ENCODE measurements at places on chromosomes 5 and 9.
A peak's percentile ranks its signal among the peaks of the same experiment; 100 is the strongest.

DNA sequence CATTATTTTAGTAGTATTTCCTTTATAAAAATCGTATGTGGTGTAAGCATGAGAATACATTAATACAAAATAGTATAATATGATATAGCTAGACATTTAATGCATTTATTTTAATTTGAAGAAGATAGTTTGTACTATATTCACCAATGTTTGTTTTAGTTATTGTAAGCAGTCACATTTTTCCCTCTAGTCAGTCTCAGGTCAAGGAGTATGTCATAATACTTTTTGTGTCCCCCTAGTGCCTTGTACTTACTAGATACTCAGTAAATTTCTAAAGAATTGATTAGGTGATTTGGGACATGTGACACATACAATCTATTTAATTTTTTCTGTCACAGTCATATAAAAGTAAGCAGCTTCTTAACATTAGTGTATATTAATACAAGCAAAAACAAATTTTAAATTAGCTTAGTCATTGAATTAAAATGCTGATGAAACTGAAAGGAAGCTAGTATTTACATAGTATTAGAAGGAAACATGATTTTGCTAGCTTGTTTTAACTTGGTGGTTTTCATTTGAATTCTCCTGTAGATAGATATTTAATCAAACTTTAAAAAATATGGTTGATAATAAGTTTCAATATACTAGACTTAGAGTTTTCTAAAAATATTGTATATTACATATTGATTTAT, 242.2 kb downstream of the FER start:
- DNase-seq: no peak

DNA sequence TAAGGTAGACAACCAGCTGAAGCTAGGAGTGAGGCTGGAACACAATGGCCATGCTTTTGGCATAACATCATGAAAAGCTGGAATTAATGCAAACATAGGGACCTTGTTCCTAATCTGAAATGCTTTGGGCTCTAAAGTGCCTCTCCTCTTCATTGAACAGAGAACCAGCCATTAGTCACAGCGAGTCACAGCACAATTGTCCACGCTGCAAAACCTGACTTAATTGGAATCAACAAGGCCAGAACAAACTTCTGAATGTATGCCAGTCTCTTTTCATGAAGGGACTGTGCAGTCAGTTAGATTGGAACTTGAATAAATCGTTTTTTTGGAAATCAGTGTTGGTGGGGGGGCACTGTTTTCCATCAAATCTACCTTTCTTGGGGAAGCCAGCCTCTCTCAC, 96.5 kb downstream of the JAKMIP2 start:
- DNase-seq: no peak

DNA sequence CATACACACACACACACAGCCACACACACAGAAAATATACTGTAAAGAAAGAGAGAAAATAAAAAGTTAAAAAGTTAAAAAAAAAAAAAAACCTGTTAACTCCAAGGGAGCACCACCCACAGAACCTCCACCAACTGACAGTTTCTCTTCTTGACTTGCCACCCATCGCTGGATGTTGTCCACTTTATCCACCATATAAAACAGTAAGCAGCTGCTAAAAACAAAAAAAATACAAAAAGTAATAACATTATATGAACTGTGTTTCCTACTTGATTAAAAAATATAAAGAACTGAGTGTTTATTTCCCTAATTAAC, 1.2 kb downstream of the PURA start:
- no peak for DNase-seq

DNA sequence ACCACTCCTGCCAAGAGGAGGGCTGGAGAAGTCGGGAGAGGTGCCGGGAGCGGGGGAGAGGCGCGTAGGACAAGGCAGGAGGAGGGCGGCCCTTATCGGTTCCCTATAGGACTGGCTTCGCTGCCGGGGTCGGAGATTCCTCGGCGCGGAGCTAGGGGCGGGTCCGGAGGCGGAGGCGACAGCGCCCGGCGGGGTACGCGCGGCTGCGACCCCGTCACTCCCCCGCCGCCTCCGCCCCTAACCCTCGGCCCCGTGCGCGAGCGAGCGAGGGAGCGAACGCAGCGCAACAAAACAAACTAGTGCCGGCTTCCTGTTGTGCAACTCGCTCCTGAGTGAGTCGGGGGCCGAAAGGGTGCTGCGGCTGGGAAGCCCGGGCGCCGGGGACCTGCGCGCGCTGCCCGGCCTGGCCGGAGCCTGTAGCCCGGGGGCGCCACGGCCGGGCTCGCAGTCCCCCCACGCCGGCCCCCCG, 2.0 kb downstream of the GLIS3 start:
- peak; percentile 51 for DNase-seq

DNA sequence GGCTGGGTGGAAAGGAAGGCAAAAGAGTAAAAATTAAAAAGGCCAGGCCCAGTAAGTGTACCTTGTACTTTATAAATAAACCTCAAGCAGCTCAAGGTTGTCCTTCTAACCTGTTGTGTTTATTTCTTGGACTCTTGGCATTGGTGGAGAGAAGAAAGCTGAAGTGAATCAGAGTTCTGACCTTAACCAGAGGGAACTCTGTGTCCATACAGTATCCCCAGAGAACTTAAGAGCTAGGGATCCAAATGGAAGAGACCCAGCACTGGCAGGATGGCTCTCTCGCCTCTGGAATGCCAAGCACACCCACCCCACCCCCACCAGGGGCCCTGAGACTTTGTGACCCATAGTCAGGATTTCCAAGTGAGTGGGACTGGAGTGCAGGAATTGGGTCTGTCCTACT, 14.2 kb downstream of the NUDT2 start:
- DNase-seq: no peak

- DNase-seq: no peak
These were observed 395.7 kb upstream of the SEMA6A start for GRCh38 chr5:116970318-116970717.

GRCh38 chr9:84371737-84372136, 31.2 kb upstream of the SLC28A3 start:
- DNase-seq: no peak

GRCh38 chr5:15587916-15588315, 87.9 kb downstream of the FBXL7 start:
- DNase-seq: no peak

- no peak for DNase-seq
These were observed 96.5 kb upstream of the SLCO6A1 start for GRCh38 chr5:102595332-102595731.

DNA sequence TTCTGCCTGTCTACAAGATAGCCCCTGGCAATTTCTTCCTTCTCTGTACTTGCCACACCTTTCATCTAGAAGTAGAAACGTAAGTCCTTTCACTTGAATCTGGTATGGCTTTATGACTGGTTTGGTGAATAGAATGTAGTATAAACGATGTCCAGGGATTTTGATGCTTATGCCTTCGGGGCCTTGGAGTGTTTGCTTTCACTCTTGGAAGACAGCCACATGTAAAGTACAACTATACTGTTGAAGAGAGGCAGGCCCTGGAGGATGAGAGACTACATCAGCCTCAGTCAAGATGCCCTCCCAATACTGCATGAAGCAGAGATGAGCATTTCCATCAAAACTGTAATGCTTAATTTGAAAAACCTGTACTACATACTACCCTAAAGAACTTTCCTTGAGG, 553.8 kb upstream of the C9orf72 start:
- no peak for DNase-seq

DNA sequence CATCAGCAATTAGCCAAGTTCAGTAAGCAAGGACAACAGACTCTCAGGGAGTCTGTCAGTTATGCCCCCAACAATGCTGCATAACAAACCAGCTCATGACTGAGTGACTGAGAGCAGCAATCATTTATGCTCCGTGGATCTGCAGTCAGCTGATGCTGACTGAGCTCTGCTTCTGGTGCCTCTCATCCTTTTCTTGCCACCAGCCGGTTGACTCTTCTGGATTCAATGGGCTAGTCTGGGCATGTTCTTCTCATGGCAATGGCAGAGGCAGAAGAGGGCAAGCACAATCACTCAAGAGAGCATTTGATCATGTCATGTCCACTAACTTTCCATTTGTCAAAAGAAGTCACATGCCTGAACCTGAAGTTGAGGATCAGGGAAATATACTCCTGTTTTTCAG, 157.0 kb upstream of the NTRK2 start:
- DNase-seq: no peak

DNA sequence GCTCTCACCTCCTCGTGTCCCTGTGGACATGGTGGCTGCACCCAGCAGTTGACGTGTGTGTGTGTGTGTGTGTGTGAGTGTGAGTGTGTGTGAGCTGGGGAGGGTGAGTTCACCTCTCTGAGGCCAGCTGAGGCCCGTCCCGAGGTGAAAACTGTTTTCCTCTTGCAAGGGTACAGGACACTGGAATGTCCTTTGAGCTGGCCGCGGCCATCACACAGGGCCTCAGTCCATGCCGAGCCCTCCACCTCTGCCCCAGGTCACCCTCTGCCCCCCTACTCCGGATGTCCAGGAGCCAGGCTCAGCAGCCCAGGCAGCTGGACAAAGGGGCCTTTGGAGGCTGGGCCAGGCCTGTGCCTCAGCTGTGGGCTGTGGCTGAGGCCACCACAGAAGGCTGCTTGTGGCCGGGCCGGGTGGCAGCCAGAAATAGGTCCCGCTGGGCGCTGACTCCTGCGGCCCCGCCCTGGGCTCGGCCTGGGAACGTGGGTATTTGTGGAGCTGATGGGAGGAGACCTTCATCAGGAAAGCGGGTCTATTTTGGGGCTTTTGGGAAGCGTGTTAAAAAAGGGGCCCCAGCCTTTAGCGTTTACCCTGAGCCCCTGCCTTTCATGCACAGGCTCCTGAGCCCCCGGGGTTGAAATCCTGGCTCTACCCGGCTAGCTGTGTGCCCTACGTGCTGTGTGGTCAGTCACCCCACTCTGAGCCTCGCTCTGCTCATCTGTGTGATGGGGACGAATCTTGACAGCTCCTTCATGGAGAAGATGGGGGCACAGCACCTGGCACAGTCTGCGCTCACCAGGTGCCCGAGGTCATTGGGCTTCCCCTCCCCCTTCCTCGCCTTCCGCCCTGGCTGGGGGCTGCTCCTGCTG, 75.1 kb upstream of the IER5L start:
- DNase-seq: no peak

DNA sequence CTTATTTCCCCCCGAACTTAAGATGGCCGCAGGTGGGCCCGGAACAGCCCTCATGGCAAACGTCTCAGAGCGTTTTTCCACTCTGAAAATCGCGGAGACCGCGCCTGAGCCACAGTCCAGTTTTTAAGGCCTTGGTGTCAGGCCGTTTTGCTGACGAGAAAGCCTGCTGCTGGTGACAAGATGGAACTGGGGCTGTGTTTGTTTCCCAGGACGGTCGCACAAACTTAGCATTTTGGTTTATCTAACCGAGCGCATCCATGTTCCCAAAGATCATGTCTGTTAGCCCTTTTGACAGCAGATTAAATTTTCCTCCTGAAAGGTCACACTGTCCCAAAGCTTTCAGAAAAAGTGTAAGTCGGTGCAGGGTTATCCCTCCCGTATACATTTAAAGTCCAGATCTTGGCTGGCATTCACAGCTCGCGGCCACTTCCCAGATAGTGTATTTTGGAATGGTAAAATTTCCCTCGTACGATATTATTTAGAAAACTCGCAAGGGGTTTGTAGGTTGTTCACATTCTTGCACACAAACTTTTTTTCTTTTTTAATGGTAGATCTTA, 812 bp downstream of the SREK1 start:
- DNase-seq: no peak

- no peak for DNase-seq
These were observed 1530.6 kb upstream of the CDH6 start for GRCh38 chr5:29662876-29663275.

DNA sequence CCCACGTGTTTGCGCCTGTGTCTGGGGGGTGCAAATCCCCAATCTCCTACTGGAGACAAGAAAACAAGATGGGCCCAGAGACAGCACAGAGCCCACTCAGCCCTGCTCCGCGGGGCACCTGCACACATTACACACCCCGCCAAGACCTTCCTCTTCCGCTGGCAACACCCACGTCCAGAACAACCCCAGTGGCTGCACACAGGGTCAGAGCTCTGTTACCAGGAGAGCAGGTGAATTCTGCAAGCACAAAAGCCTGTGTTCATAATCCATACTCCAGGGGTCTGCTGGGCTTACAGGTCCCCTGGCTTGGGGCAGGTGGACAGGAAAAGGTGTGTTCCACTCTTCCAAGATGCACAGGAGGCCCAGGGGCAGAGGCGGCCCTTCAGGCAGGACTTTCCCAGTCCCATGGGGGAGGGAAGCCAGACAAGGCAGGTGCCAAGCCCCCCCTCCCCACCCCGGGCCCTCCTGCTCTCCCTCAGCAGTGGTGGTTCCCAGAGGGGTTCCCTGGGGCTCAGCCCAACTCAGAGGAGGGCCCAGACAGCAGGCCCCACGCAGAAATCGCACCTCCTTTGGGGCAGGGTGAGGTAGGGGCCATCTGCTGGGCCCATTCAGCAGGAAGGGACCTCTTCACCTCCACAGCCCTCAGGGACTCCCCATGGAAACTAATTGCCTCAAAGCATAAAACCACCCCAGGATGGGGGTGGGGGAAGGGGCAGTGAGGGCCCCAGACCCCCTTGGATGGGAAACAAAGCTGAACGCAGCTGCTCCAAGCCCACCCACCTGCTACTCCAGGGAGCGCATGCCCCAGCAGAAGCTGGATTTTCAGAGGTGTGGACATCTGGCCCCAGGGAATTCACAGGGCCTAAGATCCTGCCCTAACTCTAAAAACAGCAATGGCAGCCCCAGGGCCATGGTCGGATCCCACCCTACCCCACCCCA, 105.3 kb downstream of the VAV2 start:
- DNase-seq: no peak

- DNase-seq: no peak
These were observed 20.3 kb upstream of the GRAMD2B start for GRCh38 chr5:126402621-126403555.

- no peak for DNase-seq
These were observed 359.9 kb upstream of the ACTBL2 start for GRCh38 chr5:57842364-57843058.

DNA sequence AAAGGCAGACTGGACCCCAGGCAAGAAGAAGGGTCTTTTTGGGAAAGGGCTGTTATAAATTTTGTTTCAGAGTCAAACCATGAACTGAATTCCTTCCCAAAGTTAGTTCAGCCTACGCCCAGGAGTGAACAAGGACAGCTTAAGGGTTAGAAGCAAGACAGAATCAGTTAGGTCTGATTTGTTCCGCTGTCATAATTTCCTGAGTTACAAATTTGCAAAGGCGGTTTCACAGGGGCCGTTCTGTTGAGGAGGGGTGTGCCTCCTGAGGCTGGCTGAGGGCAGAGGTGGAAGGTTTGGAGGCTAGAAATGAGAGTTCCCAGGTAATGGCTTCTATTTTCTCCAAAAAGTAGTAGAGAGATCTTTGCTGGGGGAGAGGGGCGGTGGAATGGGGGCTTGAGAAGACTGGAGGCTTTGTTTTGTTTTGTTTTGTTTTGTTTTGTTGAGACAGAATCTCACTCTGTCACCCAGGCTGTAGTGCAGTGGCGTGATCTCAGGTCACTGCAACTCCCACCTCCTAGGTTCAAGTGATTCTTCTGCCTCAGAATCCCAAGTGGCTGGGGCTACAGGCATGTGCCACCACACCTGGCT, 4.1 kb upstream of the CERCAM start:
- DNase-seq: no peak

- DNase-seq: no peak
These were observed 103.8 kb upstream of the SMC2 start for GRCh38 chr9:103990311-103990710.

DNA sequence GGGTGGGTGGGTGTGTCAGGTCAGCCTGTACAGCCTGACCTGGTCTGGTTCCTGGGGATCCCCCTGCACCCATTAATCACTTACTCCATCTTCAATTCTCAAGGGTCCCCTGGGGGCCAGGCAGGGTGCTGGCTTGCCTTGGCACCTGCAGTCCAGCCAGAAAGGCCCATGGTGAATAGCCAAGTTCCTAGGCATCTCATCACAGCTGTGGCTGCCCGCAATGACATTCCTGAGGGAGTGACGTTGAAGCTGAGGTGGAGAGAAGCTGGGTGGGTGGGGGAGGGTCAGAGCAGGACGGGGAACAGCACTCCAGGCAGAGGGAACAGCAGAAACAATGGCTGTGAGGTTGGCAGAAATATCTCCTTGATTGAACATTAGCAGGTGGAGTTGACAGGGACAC, 10.6 kb downstream of the HMCN2 start:
- DNase-seq: no peak

Data from activated CD4-positive, alpha-beta T cell treated with anti-CD3 and anti-CD28 coated beads for 4 hours (primary cell).